ENCODE measurements at places on chromosomes 6 and 20. TPM values are rescaled to one million over a fixed set of nuclear protein-coding genes. Genes with fewer than 3 reads are reported as not detected.

The IMPG1 gene
- total RNA-seq: not detected

The PSORS1C2 gene
- not detected for total RNA-seq

The ZC3H12D gene
- total RNA-seq: not detected

GRCh38 chr6:44211284-44211683 lies 5.4 kb upstream of the MYMX start:
- no peaks in the 10 kb centered on the region for H3K4me1 ChIP-seq
- no peaks in the 10 kb centered on the region for H3K36me3 ChIP-seq
- DNase-seq: no peak
- no peak overlapping the region for H3K4me3 ChIP-seq
- no peaks in the 10 kb centered on the region for H3K27me3 ChIP-seq

- no peak for DNase-seq
- H3K27ac ChIP-seq: no peak overlapping the region
- no peaks in the 10 kb centered on the region for H3K27me3 ChIP-seq
- H3K4me1 ChIP-seq: peaks cover 22% of the 10 kb centered on the region
- H3K36me3 ChIP-seq: no peaks in the 10 kb centered on the region
Measured at GRCh38 chr6:37556881-37557644, 57.4 kb upstream of the CCDC167 start.

- H3K27ac ChIP-seq: no peak overlapping the region
- H3K27me3 ChIP-seq: no peaks in the 10 kb centered on the region
- H3K4me1 ChIP-seq: no peaks in the 10 kb centered on the region
- no peaks in the 10 kb centered on the region for H3K36me3 ChIP-seq
- H3K4me3 ChIP-seq: no peak overlapping the region
Measured at GRCh38 chr20:3572151-3572550, 91.0 kb downstream of the GFRA4 start.

GRCh38 chr20:3248993-3249347 lies 10.0 kb upstream of the SLC4A11 start:
- H3K36me3 ChIP-seq: no peaks in the 10 kb centered on the region
- no peaks in the 10 kb centered on the region for H3K27me3 ChIP-seq
- no peak overlapping the region for H3K27ac ChIP-seq
- no peak overlapping the region for H3K4me3 ChIP-seq
- DNase-seq: no peak

Measured in PC-9 (cell line).